NCI-H1105 treated with DMSO at 0.1 percent for 48 hours (cell line): ENCODE measurements at places on chromosomes 16 and 17.

DNA sequence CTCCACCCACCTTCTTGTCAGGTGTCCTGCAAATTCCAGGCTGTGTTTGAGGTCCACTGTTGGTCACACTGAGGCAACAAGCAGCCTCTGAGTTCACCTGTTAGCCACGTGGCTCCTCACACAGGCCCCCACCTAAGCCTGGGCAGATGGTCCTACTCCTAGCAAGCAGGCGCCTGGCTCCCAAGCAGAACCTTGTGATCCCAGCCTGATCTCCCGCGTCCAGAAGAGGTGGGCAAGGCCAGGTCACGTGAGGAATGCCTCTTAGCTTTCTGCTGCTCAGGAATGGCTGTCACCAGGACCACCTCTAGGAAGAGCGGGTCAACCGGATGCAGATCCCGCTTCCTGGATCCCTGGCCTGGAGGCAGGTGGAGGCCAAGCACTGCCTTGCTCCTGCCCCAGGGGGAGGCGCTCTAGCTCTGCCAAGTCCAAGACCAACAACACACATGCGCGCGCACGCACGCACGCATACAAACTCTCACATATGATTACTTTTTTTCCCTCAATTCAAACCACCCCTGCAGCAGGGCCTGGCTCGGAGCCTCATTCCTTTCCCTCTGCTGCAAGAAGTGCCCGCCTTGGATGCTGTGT, 9.5 kb downstream of the CYB561 start:
- no peak for DNase-seq

GRCh38 chr17:70563281-70563820, 394.0 kb downstream of the KCNJ2 start:
- DNase-seq, result peak; percentile 96

GRCh38 chr17:53707566-53707965, 115.2 kb upstream of the KIF2B start:
- no peak for DNase-seq

- DNase-seq, result no peak
Observed at GRCh38 chr17:32323811-32324491, 18.0 kb downstream of the C17orf75 start.

DNA sequence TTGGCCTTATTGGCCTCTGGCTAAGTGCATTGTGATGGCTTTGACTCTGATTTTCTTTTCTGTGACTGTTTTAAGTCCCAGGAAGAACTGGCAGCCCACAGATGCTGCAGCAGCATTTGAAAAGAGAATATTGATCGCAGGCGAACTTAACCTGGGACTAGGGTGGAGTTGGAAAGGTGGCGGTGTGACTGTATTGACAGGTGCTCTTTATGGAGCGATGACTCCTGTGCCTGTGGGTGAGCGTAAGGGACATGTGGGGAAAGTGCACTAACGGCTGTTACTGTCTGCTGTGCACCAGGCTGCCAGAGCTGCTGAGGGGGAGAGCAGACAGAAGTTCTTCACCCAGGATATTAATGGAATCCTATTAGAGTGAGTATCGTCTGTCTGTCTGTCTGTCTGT, 21.3 kb downstream of the UBN1 start:
- DNase-seq, result no peak

GRCh38 chr16:57531635-57532265, 4.6 kb downstream of the CCDC102A start:
- no peak for DNase-seq

- DNase-seq, result no peak
Observed at GRCh38 chr17:8406174-8406573, 8.5 kb upstream of the RNF222 start.

DNA sequence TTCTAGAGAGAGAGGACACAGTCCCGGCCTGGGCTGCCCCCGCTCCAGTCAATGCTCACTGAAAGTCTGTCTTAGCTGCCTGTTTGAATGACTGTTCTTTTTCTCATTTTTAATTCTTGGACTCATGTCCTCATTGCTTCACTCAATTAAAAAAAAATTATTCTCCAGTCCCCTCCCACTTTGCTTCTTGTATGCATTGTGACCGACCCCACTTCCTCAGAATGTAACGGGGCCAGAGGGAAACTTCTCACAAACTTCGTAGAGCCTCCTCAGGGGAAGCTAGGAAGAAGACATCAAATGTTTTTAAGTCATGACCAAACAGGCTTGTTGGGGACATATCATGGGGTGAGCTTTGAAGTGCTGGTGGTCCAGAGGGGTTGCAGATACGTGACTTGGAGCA, 113.2 kb downstream of the CCDC182 start:
- DNase-seq, result no peak

GRCh38 chr16:8614435-8615029, 7.0 kb upstream of the METTL22 start:
- DNase-seq, result no peak

DNA sequence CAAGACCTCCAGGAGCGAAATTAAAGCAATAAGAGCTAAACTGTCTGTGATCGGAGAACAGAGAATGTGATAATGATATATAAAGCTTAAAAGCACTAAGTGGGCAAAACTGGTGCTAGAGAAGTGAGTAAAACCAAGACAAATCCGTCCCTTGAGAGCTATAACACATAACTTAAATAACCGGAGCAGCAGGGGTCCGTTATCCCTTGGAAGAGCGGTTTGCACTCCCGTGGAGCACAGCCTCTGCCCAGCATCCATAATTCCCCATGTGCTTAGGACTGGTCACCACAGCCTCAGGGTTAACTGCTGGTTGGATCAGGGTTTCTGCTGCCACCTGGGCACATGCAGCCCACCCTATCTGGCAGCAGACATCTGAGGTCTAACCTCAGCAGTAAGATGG, 489.0 kb downstream of the NPIPA7 start:
- DNase-seq, result no peak

GRCh38 chr17:74808714-74809430, 32.7 kb upstream of the NAT9 start:
- no peak for DNase-seq

- DNase-seq, result no peak
Observed at GRCh38 chr17:3514873-3515272, 39.1 kb downstream of the ASPA start.

GRCh38 chr16:64892835-64893785, 228.8 kb downstream of the CDH11 start:
- DNase-seq, result no peak

- DNase-seq, result peak; percentile 49
Observed at GRCh38 chr16:82229800-82230619, 60.0 kb upstream of the MPHOSPH6 start.

GRCh38 chr16:86533767-86534351, 21.2 kb downstream of the MTHFSD start:
- no peak for DNase-seq

GRCh38 chr17:30395398-30396022, 16.8 kb downstream of the CPD start:
- no peak for DNase-seq

DNA sequence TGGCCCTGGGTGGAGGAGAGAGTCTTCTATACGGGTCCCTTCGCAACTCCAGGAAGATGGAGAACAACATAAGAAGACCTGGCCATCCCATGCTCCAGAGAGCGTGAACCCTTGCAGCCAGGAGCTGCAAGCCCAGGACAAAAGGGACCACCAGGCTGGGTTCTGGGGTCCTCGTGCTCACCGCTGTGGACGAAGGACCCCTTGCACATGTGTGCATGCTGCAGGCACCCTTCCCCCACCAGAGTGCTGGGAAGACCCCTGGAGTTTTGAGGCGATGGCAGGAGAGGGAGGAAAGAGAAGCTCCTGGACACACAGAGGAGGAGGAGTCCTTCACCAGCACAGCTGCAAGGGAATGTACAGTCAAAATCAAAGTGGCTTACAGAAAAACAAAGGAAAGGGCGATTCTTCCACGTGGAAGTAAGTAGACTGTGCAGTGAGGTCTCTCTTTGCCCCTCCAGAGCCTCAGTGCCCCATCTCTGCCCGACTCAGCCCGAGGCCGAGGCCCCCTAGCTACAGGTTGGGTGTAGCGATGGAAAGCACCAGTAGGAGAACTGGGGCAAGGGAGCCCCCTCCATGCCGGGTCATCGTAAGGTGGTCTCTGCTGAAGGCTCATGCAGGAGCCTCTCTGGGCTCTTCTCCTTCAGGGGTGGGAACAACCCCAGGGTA, 51.3 kb downstream of the PIMREG start:
- DNase-seq, result no peak

DNA sequence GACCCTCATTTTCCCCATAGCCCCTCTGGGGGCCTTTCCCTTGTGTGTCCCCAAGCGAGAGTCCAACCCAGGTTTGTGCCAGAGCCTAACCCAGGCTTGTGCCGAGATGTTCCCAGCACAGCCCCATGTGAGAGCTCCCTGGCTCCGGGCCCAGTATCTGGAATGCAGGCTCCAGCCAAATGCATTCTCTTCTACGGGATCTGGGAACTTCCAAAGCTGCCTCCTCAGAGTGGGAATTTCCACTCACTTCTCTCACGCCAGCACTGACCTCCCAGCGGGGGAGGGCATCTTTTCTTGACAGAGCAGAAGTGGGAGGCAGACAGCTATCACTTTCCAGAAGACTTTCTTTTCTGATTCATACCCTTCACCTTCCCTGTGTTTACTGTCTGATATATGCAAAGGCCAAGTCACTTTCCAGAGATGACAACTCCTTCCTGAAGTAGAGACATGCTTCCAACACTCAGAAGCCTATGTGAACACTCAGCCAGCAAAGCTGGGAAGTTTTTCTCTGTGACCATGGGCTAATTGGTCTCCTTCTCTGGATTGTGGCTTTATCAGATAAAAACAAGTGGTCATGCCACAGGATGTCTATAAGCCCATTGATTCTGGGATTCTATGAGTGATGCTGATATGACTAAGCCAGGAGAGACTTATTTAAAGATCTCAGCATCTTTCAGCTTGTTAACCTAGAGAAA, 2.5 kb upstream of the CCL2 start:
- peak; percentile 19 for DNase-seq

- DNase-seq, result no peak
Observed at GRCh38 chr17:47969930-47970724, 786 bp upstream of the CDK5RAP3 start.

- no peak for DNase-seq
Observed at GRCh38 chr17:28545787-28546415, 6.5 kb downstream of the UNC119 start.

DNA sequence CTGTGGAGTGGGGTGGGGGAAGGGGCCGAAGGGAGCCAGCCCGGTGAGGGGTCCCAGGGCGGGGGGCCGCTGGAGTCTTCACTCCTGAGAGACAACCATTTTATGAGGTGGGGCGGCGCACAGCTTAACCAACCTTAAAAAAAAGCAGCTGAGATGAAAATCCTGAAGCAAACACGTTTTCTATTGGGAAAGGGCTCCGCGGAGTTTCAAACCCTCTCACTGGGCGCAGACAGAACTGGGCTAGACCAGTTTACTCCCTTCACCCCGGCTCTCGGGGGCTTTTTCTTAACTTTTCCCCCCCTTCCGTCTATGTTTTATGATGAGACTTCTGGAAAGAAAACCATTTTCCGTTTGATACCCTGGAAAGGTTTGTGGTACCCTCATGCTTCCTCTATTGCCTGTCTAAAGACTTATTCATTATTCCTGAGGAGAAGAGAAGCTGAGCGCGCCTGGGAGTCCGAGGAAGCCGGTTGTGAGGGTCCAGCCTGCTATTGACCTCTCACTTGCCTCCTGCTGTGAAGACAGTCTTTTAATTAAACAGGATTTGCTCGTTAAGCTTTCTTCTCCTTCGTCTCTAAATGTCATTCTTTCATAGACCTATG, 482 bp upstream of the SSH2 start:
- DNase-seq, result peak; percentile 65

GRCh38 chr17:65170839-65171238, 33.7 kb downstream of the RGS9 start:
- peak; percentile 86 for DNase-seq

- DNase-seq, result no peak
Observed at GRCh38 chr17:45230787-45231480, 9.2 kb downstream of the FMNL1 start.

GRCh38 chr16:20676268-20676825, 21.1 kb downstream of the ACSM1 start:
- no peak for DNase-seq

GRCh38 chr16:19765860-19766553, 47.9 kb downstream of the IQCK start:
- no peak for DNase-seq

DNA sequence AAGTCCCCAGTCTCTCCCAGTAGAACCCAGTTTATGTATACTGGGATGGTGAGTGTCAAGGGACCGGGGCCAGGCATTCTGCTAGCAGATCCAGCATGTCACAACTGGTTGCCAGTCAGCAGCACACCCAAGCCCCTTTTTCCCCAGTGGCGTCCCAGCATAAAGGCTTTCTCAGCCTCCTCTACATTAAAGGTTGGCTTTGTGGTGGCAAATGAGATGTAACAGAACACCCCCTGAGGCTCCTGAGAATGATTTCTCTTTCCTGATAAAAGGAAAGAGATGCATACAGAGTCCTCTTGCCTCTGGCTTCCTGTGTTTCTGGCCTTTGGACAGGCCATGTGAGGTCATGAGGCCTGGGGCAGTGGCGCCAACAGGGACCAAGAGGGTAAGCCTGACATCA, 27.9 kb downstream of the IRX6 start:
- DNase-seq, result no peak

DNA sequence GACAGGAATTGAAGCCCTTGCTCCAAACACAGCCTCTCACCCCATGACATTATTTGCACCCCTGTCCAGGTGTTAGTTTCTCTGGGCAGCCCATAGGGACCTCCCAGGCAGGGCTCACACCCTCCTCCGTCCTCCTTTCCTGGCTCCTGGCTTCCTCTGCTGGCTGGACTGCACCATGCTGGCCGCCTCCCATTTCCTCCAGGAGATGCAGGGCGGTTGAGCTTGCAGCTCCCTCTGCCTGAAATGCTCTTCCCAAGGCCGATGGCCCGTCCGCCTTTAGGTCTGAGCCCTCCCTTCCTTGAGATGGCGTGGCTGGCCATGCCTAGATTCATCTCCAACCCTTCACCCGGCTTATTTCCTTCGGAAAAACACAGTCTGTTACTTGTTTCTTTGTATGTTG, 334.8 kb downstream of the SNX29 start:
- no peak for DNase-seq

DNA sequence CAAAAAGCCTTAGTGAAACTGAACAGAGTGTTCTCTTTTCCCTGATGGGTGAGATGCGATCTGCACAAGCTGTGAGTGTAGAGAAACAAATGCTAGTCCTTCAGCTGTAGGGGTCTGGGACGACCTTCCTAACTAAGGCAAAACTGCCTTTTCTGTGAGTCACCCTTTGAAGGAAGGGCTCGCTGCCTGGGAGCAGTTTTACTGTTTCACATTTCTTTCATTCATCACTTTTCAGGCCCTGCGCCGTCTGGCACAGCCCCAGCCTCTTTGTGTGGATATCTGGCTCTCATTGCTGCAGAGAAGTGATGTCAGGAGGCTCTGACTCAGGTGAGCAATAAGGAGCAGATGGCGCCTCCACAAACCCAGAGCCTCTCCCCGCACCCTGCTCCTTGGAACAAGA, 57.4 kb downstream of the HS3ST3A1 start:
- no peak for DNase-seq

DNA sequence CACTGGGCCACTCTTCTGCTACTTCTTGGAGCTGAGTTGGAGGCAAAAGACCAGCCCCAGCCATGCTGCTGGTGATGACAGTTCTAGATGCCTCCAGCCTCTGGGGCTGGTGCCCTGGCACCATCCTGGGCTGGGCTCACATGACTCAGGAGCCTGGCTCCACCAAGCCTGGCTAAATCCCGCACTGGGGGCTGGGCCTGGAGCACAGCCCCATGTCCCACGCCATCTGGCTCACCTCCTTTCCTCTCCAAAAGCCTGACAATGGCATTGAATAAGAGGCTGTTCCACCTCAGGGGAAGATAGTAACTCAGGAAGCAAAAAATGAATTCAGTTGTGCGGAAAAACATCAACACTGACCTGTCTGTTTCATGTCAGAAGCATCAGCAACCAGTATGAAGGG, 45.1 kb upstream of the MTSS2 start:
- no peak for DNase-seq
